Putamen (tissue), 1 donor: ENCODE measurements at places on chromosomes 7 and 10.

GRCh38 chr10:106982268-106982667 is 182.2 kb downstream of the SORCS1 start:
- DNase-seq = no peak

- no peak for DNase-seq
Observed at GRCh38 chr10:11949152-11949551, 93.5 kb downstream of the UPF2 start.

DNA sequence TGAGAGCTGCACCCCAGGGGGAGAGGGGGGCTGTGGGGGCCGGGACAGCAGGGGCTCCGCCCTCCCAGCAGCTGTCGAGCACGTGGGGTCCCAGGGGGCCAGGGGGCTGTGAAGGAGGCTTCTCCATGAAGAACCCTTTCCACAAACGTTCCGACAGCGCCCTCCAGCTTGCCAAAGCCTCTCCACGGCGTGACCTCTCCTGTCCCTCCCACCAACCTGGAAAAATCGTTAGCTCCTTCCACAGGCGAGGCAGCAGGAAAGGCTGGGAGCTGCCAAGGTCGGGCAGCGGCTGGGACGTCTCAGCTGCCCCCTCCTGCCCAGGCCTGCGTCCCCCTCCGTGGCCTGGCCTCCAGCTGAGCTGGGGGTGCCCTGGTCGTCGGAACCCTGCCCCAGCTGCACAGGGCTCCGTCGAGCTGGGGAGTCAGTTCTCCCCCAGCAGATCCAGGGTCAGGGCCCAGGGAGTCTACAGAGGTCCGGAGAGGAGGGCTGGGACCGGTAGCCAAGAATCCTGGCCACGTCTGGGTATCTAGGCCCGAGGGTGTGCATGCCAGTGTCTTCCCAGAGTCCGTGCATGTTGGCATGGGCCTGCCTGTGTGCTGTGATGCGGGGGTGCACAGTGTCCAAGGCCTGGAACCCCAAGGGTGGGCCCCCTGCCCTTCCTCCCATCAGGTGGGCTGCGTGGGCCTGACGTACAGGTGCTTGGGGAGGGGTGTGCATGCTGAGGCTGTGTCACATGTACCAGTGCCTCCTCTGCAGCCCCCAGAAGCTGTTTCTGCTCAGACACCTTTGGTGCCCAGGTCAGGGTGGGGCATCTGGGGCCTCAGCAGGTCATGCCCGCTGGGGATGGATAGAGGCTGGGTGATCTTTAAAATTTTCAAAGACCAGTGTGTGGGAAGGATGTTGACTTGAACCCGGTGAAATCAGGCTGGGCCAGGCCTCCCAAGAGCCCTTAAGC is 66.5 kb downstream of the UNCX start:
- DNase-seq = no peak

DNA sequence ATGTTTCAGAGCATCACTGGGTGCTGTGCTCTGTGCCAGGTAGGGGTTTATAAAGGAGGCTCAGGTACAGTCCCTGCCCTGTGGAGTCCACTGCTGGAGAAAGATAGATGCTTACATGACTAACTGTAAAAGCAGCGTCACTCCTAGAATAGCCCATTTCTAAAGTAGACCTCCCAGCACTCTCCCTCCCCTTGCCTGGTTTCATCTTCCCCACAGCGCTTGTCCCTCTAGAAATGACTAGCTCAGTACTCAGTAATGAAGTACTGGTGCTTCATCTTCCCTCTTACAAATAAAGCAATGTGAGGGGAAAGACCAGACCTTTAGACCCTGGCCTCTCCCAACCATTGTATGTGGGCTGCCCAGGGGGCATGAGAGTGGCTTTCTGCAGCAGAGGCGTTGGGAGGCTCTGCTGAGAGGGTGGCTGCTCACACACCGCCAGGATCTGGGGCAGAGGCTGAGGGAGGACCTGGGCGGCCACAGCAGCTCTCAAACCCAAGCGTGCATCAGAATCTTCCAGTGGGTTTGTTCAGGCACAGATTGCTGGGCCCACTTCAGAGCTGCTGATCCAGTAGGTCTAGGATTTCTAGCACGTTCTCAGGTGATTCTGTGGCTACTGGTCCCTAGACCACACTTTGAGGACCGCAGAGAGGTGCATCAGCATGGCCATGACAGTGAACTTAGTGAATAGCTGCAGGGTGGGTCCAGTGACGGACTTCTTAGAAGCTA is 110.3 kb upstream of the ANLN start:
- DNase-seq = no peak

DNA sequence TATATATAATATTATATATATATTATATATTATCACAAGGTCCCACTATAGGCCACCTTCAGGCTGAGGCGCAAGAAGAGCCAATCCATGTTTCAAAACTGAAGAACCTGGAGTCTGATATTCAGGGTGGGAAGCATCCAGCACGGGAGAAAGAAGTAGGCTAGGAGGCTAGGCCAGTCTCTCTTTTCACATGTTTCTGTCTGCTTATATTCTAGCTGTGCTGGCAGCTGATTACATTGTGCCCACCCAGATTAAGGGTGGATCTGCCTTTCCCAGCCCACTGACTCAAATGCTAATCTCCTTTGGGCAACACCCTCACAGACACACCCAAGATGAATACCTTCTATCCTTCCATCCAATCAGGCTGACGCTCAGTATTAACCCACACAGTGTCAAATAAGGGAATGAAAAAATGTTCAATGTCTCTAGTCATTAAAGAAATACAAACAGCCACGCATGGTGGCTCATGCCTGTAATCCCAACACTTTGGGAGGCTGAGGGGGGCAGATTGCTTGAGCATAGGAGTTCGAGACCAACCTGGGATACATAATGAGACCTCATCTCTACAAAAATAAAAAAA is 135.4 kb upstream of the PCBD1 start:
- no peak for DNase-seq

DNA sequence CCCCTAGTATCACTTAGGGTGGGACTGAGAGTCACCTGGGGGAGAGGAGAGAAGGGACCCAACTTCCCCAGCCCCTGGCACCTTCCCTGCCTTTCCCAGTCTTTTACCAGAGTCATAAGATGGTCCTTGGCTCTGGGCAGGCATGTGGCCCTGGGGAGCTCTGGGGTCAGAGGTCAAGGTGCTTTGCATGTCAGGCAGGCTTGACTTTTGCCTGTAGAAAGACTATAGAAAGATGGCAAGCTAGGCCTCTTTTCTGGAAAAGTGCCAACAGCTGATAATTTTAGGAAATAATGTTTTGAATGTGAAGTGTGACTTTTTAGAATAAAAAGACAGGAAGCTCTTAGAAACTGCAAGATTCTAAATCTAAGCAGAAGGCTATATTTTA is 67.5 kb downstream of the MKI67 start:
- no peak for DNase-seq

DNA sequence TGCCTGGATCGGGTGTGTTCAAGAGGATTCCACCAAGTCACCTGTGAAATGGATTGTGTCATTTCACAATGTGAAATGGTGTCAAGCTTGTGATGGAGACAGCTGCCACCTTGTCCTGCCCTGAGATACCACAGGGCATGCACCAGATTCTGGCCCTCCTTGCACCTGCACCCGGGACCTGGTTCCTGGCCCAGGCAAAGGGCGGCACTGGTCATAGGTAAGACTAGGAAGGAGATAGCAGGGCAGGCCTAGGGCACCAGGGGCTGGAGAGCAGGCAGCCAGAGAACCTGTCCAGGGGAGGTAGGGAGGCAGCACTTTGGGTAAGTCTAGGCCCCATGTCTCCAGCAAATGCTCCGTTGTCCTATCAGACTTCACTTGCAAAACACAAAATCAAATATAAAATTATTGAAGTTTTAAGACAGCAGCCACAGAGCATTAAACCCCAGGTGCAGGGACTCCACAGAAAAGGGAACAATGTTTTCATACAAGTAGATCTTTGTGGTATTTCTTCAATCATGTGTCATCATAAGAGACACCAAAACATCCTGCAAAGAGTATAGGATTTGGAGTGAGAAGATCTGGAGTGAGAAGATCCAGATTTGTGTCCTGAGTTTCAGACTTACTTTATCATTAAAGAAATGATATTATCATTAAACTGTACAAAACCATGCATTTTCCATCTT is 22.7 kb upstream of the ZNF800 start:
- no peak for DNase-seq

DNA sequence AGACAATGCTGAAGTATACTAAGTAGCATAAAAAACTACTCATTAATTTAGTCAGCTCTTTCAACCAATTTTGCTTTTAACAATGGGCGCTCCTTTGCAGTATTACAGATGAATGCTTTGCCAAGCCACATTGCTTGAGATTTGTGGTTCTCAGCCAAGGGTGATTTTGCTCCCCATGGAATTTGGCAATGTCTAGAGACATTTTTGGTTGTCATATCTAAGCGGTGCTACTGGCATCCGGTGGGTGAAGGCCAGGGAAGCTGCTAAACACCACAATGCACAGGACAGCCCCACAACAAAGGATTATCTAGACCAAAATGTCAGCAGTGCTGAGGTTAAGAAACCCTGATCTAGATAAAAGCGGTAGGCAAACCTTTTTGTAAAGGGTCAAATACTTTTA is 112.0 kb downstream of the UBE2H start:
- no peak for DNase-seq

DNA sequence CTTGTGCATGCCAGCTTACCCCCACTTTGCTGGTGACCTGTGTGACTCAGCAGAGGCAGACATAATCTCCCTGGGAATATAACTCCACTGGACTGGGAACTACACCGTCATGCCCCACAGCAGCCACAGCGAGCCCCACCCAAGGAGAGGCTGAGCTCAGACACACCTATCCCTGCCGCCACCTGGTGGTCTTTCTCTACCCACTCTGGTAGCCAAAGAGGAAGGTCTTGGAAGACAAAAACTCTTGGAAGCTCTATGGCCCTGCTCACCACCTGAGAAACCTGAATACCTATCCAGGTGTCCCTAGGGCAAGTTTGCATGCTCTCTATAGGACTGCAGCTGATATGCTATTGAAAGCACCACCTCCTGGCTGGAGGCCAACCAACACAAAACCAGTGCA is 48.1 kb downstream of the MYO3A start:
- DNase-seq = no peak

GRCh38 chr7:149811221-149811620 is 27.0 kb upstream of the ZNF862 start:
- DNase-seq = no peak

- no peak for DNase-seq
Observed at GRCh38 chr7:143015926-143016490, 10.9 kb downstream of the OR9A2 start.

DNA sequence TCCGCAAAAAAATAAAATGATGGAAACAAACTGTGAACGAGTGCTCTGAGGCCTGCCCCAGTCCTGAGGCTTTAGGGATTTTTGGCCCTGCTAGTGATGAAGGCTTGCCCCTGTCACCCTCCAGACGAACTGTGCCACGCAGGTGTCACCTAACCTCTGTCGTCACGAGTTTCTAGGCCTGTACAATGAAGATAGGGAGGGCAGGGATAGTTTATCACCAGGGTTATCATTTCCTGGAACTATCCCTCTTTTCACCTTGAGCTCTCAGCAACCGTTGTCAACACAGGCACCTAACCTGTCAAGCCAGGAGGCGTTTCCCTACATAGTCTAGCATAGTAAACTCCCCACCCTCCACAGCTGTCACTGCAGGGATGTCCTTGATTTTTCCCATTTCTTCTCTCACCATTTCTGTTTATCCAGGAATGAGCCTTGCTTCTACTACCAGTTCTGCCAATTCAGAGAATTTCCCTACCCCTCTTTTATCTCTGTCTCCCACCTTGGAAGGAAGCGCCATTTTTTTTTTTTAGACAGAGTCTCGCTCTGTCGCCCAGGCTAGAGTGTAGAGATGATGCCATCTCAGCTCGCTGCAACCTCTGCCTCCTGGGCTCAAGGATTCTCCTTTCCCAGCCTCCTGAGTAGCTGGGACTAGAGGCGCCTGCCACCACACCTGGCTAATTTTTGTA is 2.2 kb upstream of the ACHE start:
- DNase-seq = no peak
